ENCODE measurements at places on chromosomes 11 and 22. TPM values are rescaled to one million over a fixed set of nuclear protein-coding genes. Genes with fewer than 3 reads are reported as not detected.

Gene NAALADL1
- 22.0 TPM for total RNA-seq

- DNase-seq: no peak
These were observed 282 bp downstream of the PC start for GRCh38 chr11:66957971-66958231.

DNA sequence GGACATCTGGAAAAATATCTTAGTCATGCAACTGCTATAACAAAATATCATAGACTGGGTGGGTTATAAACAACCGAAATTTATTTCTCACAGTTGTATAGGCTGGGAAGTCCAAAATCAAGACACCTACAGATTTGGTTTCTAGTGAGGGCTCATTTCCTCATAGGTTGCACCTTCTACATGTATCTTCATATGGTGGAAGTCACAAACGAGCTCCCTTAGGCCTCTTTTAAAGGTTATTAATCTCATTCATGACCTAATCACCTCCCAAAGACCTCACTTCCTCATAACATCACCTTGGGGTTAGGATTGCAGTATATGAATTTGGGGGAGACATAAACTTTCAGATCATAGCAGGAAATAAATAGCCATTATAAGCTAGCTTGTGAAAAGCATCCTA lies 85.2 kb downstream of the INTS4 start:
- DNase-seq: no peak

Gene PHOX2A
- not detected for total RNA-seq

DNA sequence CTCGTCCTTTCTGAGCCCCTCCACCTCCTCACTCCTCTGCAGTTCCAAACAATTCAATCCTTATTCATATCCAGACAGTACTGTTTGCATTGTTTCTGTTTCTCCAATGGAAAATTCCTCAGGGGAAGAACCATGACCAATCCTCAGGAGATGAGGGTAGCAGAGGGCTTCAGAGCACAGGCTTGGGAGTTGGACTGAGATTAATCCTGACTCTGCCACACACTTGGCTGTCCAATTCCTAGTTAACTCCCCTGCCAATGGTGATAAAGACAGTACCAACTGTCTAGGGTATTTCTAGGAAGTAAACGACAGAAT lies 58.0 kb downstream of the MICAL3 start:
- no peak for DNase-seq

Gene RIC3
- total RNA-seq: 10.2 TPM

DNA sequence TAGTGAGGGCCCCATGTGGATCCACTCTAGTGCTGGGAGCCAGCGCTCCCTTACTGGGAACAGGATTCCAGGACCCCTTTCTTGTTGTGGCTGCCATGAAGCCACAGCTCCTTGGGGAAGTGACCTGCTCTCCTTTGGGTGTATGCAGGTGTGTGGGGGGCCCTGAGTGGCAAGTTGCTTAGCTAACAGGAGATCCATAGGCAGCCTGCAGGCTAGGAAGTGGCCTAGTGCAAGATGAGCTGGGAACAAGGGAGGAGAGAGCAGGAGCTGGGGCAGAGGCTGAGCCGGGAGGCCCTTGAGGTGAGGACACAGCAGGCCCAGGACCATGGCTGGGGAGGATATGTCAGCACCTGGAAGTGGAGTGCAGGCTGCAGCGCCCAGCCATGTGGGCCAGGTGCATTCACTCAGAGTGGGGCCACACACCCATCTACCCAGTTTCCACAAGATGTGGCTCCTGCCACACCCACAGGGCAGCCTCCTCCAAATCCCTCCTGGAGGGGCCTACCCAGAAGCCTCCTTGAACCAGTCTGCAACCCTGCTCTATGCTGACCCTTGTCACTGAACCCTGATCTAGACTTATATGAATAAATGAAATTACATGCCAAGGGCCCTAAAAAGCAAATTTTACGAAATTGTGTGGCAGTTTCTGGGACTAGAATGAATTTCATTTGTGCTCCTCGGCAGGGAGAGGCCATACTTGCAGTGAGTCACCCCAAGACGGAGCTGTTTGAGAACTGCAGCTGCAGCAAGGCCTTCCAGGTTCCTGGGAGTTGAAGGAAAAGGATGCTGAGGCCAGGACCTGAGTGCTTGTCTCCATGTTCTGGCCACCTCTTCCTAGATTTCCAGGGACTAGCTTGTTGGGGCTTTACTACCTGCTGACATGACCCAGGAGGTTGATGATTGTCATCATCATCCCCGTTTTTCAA lies 3.2 kb downstream of the THAP7 start:
- DNase-seq: no peak

DNA sequence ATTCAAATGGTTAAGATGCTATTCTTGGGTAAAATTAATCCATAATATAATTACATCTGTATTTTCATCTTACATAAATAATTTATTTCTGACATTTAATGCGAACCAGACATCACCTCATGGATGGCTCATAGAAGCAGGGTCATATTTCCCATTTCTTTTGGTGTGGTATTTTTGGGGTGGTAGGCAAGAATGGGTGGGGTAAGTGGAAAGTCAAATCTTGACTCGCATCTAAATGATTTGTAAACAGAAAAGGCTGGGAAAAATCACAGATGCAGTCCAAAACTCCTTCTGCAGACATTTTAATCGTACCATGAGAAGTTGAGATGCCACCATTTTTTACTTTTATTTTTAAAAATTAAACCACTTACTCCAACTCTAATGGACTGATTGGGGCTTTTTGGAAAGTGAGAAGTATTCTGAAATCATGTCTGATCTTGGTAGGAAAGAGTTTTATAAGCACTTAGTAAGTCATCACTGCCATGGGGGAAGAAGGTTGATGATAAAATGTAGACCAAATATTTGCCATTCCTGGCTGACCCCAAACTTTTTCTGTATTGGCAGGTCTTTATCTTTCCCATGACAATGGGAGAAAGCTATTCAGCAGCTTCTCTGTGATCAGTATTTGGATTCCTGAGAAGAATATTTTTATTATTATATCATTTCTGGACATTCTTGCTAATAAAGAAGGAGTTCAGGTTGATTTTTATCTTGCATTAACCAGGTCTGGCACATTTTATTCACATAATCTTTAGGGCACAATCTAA lies 47.2 kb upstream of the BLID start:
- DNase-seq: no peak

GRCh38 chr11:85740481-85741400 lies 54.7 kb upstream of the CCDC89 start:
- DNase-seq: peak; percentile 62

DNA sequence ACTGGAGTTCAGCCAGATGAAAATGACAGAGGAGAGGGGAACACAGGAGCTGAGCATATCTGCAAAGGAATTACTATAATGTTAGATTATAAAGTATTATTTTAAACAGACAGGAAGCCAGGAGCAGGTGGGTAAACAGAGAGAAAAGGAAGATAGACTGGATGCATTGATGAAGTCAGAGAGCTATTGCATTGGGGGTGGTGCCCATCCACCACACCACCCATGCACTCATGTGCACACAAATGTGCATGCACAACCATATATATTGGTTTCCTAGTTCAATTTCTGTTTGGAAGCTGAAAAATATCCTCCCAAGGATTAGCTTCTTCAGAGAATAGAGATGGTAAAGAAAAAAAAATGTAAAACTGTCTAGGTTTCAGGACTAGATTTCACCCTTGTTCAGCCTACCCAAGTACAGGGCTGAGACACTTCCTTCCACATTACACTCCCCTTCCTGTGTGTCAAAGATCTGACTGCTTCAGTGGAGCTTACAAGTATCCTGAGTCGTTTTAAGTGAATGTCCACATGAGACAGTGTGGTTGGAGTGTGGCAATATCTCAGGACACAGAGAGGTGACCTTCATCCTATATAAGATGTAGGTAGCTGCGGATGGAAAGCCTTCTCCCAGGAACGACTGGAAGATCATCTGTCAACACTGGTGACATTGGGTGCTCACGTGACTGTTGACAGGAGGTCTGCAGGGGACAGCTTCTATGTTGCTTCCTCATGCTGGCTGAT lies 12.2 kb upstream of the SMPD1 start:
- no peak for DNase-seq

Gene GAB4
- not detected for total RNA-seq

Gene OR5P2
- 17.3 TPM for total RNA-seq

GRCh38 chr11:43852057-43852636 lies 28.5 kb upstream of the ALKBH3 start:
- DNase-seq: peak; percentile 82

Gene HEPHL1
- total RNA-seq: not detected

DNA sequence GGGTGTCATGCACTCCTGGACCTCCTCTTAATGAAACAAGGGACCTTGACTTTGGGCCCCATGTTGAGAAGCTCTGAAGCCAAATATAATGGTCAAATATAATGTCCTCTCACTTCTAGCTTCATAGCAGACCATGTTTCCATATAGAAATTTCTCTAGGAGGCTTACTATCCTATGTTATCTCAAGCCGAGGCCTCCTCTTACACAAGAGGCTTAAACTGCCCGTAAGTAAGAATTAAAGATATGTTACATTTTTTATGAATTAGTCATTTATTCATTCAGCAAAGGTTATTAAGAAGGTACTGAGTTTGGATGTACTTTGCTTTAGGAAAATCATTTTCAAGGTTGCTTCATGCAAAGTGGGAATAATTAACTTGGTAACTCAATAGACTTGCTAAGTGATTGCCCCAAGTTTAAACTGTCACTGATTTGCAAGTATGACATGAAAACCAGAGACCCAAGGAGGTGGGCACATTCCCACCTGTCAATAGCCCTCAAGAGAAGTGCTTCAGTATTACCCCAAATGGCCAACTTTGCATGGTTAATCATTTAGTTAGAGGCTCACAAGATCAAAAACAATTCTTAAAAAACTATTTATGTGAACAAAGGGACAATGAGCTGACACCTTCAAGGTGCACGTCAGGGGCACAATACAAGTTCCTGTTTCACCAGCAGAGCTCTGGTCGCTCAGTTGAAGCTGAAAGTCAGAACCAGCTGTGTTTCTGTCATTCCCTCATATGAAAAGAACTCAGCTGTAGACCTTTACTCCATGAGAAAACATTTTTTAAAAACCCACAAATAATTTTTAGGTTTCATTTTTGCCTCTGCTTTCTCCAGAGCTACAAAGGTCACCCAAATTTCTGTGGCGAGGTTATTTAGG lies 20.9 kb downstream of the BDNF start:
- DNase-seq: no peak

- DNase-seq: no peak
These were observed 5.2 kb downstream of the LGR4 start for GRCh38 chr11:27467181-27467913.

Gene TRIM49
- not detected for total RNA-seq

Gene MYBPC3
- total RNA-seq: 1.0 TPM

Gene SERPING1
- total RNA-seq: 407 TPM

Gene OR52J3
- total RNA-seq: not detected

Gene TYR
- total RNA-seq: not detected

GRCh38 chr11:61552108-61552635 lies 28.7 kb downstream of the SYT7 start:
- no peak for DNase-seq

Gene SLC6A5
- not detected for total RNA-seq

- no peak for DNase-seq
These were observed 1.0 kb downstream of the CCDC86 start for GRCh38 chr11:60842668-60843600.

Gene ANO9
- 17.6 TPM for total RNA-seq

DNA sequence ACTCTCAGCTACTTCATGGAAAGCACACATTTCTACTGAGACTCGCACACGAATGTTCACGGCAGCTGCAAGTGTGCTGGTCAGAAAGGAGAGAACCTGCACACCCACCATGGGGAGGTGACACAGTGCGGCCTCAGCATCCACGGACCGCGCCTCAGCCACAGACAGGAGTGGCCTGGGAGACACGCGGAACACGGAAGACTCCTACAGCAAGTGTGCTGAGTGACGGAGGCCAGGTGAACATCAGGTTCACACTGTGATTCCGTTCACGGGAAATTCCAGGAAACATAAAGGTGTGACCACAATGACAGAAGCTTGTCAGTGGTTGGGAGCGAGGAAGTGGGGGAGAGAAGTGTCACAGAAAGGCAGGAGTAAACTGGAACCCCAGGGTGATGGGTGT lies 13.3 kb upstream of the MOB2 start:
- DNase-seq: no peak

GRCh38 chr11:32436751-32437494 lies 1.6 kb upstream of the WT1 start:
- DNase-seq: peak; percentile 19

Gene GLYATL2
- 0.40 TPM for total RNA-seq

- DNase-seq: no peak
These were observed 1.2 kb upstream of the OR52K1 start for GRCh38 chr11:4481240-4481582.

Gene PES1
- 34.4 TPM for total RNA-seq

DNA sequence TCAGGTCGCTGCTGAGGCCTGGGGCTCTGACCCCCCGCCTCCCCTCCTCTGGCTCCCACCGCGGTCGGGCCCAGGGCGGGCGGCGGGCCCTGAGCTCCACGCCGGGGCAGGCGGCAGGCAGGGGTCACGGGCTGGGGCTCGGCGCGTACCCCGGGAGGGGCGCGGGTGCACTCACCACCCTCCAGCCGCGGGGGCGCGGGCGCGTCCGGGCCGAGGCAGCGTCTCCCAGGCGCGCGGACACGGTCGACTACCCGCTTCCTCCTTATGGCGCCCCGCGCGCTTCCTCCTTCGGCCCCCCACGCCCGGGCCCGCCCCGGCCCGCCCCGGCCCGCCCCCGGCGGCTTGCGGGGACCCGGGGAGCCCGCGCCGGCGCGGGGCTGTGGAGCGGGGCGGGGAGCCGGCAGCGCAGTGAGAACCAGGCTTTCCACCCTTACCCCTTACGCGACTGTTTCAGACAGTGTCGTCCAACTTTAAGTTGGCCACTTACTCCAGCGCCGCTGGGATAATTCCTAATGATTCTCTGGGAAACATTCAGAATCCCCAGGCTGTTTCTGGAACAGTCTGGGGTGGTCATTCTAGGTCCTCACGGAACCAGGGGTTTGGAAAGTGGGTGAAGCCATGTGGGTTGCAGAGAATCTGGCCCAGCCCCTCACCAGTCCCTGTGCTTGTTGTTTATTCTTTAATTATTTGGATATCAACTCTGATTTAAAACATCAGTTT lies at the start of gene BID:
Gene BID (minus strand): TSS at position 264 of the 720 bp plus-strand sequence. CDS start 24,353 bp downstream, outside the sequence.
- no peak for DNase-seq

GRCh38 chr11:111905411-111905810 lies 6.2 kb downstream of the CRYAB start:
- no peak for DNase-seq

DNA sequence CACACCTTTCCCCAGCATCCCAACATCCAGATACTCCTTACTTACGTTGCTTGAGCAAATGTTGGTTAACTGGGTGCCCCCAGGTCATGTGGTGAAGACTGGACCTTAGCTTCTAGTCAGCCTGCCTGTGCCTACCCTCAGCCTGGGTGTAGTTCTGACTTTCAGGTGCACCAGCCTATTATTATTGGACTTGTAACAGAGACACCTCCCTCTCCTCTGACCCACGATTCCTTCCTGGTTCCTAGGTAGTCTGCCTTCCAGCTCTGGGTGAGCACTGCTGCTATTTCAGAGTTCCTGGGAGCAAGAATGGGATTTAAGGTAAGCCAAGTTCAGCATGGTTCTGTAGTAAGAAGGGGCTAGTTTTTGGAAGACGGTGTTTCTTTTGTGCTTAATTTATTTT lies 138.2 kb downstream of the DSCAML1 start:
- no peak for DNase-seq

All from lung (tissue), 17 donors.